ENCODE measurements at places on chromosomes 7 and 10.

GRCh38 chr10:99921948-99922347, 87.8 kb downstream of the DNMBP start:
- DNase-seq = no peak

DNA sequence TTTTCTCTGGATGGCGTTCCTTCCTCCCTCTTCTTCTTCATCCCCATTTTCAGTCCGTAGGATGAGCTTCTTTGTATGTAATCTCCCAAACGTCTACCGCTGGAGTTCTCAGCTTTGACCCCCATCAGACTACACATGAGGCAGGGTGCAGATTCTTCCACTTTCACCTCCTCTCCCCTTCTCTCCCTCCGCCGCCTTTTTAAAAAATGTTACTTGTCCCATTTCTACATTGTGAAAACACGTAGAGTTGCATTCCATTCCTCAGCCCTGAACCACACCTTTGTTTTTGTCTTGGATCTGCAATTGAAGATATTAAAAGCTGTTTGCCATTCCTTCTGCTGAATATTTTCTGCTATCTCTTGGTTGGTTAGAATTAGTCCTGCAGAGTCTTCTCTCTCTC, 6.2 kb downstream of the ADIRF start:
- no peak for DNase-seq

DNA sequence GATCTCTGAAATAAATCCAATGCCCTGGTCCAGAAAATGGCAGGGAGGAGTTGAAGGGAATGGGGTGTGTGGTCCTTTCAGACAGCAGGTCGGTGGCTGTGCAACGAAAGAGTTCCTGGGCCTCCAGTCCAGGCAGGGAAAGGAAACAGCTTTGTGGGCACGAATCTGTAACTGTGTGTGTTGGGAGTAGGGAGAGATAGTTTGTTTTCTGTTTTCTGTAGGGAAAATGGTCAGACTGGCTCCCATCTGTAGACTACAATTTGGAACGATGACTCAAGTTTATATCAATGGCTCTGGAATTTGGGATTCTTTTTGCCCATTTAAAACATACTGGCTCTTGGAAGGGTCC, 2.6 kb upstream of the HOXA9 start:
- DNase-seq = no peak

DNA sequence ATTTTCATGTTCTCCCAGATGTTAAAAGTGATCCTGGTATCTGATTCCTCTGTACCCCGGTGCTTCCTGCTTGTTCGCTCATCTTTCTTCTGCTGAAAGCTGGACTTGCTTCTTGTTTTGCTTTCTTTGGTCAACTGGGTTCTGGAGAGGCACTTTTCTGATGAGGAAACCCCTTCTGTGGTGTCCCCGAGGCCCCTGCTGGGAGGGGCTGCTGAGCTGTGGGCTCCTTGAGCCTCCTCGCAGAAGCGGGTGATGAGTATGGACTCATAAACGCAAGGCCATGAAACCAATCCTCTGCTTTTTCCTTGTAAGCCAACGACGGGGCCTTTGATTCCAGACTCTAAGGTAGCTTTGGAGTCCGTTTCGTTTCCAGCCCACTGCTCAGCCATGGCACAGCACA, 7.8 kb downstream of the WIPI2 start:
- DNase-seq = no peak

DNA sequence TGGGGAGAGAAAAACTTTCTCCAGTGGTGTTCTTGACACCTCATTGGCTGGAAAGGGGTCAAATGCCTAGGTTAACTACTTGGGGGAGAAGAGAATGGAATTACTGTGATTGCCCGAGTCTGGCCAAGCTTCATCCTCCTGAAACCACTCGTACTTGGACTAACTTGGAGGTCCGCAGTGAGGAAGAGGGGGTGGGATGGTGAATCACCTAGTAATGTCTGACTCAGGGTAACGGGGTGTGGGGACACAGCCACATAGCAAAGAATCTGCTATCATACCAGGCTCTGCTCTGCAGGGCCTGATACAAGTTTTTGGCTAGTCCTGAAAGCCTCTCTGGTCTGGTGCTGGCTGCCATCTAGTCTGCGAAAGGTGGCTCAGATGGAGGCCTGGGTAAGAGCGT, 190.9 kb downstream of the RPS24 start:
- no peak for DNase-seq

GRCh38 chr7:1013581-1013980, 30.6 kb downstream of the CYP2W1 start:
- DNase-seq = no peak
